Stimulated activated CD8-positive, alpha-beta memory T cell treated with anti-CD3 and anti-CD28 coated beads, Interleukin-4, amount 100 ng/mL, for 1 hour (primary cell): ENCODE measurements at places on chromosomes 7 and 10.

GRCh38 chr10:32070645-32071044, 14.4 kb upstream of the KIF5B start:
- no peak for DNase-seq

GRCh38 chr10:29957907-29958331, 101.5 kb downstream of the JCAD start:
- no peak for DNase-seq

DNA sequence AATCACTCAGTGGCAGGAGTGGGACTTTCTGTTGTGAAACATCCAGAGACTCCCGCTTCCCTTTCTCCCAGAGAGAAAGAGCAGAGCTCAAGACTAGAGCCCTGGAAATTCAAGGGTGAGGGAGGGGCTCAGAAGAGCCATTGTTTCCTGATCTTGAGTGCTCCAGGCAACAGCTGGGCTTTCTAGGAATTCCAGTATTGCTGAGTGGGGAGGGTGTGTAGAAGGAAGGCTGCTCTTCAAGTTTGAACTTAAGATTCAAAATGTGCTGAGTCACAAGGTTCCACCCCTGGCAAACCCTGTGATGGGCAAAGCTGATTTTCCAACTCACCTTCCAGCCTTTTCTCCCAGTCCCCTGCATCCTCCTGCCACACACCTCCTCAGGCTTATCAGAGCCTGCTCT, 42.3 kb upstream of the MSRB2 start:
- DNase-seq = no peak

GRCh38 chr10:129646973-129647372, 179.9 kb downstream of the MGMT start:
- no peak for DNase-seq

DNA sequence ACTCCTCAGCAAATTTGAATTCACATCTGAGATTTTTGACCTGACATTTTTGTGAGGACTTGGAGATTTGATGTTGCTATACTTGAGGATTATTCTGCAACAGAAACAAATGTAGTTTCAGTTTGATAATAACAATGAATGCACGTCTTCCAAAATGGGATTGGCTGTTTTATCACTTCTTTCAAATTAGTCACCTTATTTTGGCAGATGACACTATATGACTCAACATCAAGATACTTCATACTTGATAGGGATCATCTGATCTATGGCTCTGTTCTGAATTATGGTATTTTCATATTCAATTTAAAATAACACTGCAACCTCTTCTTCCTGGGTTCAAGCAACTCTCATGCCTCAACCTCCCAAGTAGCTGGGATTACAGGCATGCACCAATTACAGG, 24.2 kb downstream of the ARL5B start:
- no peak for DNase-seq

- DNase-seq = no peak
These were observed 423.2 kb downstream of the CNTNAP2 start for GRCh38 chr7:146539836-146540235.

- DNase-seq = no peak
These were observed 18.9 kb upstream of the RAMP3 start for GRCh38 chr7:45138433-45139267.

DNA sequence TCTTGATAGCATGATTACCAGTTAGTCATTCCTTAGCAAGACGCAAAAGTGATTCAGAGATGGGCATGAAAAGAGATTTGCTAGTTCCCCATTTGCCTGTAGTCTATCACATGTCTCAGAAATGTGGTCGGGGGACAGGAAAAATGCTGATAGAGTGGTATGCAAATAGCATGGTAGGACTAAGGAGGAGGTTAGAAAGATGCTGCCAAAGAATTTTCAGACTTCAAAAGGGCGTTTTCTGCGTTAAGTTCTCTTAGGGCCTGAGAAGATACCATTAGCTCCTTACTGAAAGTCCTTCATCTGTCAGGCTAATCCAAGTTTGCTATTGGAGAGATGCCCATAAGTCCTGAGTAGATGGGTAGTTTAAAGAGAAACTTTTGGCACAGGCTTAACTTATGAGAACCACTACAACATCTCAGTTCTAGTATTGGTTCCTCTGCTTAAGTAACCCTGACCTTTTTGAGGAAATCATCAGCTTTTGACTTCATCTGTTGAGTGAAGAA, 2.7 kb downstream of the CALD1 start:
- DNase-seq = no peak

GRCh38 chr10:45091968-45092367, 91.2 kb downstream of the ZNF22 start:
- no peak for DNase-seq

DNA sequence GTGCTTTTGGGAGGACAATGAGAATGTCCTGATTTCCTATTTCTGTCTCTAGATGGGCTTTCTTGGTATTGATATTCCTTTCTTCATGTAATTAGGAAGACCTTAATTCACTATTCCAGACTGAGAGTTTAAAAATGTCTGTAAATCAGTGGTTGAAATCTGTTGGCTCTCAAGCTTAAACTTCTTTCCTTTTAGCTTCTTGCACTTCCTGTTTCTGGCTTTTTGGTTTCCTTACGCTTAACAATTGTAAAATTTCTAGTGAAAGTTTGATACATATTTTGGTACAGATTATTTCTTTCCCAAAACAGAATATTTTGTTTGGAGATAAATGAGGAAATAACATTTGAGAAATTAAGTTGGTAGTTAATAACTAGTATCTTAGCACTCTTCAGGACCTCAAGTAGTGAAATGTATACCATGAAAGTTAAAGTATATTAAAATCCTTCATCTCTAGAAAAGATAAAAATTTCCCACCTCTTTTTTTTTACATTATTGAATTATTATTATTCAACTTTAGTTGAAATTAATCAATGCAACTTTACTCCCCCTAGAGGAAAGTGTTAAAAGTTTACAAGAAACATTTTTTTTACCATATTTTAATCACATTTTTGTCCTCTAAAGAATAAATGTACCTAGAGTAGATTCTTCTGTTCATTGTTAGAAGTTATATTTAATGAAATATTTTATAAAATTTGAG, 137.2 kb downstream of the PHTF2 start:
- DNase-seq = no peak

DNA sequence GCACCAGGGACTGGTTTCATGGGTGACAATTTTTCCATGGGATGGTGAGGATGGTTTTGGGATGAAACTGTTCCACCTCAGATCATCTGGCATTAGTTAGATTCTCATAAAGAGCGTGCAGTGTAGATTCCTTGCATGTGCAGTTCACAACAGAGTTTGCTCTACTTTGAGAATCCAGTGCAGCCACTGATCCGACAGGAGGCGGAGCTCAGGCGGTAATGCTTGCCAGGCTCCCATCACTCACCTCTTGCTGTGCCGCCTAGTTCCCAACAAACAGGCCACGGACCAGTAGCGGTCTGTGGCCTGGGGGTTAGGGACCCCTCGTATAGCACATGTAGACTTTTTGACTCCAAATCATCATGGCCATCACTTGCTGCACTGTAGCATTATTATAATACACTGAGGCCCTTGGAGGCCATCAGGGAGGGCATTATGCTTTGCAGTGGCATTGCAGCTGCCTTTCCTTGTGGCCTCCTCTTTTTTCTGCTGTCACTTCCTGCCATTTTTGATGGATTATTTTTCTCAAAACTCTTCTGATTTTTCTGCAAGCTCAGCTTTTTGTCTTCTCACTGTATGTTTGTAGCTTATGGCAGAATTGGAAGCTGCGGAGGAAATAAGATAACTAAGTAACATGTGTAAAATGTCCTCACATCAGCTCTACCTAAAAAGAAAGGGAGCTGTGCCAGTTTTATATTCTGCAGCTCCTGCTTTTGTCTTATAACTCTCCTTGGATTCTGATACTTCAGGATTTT, 18.5 kb downstream of the CSGALNACT2 start:
- no peak for DNase-seq

DNA sequence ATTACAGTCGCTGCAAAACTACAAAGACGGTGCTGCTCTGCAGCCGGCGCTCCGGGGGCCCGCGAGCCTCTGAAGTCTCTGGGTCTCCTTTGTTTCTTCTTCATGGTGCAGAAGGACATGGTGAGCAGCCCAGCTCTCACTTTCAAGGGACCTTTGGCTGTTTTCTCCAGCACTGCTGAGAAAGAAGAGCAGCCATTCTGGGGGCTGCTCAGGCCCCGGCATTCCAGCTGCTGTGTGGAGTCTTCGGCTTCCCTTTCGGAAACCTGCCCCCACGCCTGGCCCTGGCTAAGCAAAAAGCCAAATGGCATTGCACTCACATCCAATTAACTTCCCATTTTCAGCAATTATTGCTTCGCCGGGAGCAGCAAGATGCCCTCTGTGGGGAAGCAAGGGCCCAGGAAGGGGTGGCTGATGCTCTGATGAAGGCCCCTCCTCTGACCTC, 555.7 kb downstream of the PTPRN2 start:
- DNase-seq = no peak

GRCh38 chr10:86950349-86950748, 7.1 kb downstream of the MMRN2 start:
- DNase-seq = no peak

DNA sequence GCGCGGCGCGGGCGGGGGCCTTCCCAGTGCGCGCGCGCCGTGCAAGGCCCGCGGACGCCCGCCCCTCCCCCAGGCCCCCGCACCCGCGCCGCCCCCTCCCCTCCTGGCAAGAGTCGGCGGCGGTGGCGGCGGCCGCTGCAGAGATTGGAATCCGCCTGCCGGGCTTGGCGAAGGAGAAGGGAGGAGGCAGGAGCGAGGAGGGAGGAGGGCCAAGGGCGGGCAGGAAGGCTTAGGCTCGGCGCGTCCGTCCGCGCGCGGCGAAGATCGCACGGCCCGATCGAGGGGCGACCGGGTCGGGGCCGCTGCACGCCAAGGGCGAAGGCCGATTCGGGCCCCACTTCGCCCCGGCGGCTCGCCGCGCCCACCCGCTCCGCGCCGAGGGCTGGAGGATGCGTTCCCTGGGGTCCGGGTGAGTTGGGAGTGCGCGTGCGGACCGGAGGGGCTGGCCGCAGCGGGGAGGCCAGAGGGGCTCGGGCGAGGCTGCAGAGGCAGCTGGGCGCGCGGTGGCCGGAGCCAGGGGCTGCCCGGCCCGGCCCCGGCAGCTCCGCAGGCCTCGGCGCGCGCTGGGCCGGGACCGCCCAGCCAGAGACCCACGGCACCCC, at the start of gene BMPR1A:
Gene BMPR1A, plus strand, starts transcription at position 109 of the 602 bp plus-strand sequence. CDS start 119,400 bp downstream, outside the sequence.
- no peak for DNase-seq

DNA sequence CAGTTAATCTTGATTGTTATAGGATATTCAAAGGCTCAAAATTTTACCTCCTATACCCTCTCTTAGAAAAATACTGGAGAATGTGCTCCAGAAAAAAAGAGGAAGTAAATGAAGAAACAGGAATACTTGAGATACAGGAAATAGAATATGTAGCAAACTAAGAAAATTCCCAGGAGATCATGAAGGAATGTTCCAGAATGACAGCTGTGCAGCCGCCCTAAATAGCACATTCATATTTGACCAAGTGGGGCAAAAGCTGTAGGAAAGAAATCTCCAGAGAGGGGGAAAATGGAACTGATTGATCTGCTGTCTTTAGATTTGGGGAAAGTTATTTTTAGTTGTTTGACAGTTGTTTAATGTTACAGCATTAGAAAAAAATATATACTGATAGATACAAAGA, 46.2 kb upstream of the ZEB1 start:
- DNase-seq = no peak

DNA sequence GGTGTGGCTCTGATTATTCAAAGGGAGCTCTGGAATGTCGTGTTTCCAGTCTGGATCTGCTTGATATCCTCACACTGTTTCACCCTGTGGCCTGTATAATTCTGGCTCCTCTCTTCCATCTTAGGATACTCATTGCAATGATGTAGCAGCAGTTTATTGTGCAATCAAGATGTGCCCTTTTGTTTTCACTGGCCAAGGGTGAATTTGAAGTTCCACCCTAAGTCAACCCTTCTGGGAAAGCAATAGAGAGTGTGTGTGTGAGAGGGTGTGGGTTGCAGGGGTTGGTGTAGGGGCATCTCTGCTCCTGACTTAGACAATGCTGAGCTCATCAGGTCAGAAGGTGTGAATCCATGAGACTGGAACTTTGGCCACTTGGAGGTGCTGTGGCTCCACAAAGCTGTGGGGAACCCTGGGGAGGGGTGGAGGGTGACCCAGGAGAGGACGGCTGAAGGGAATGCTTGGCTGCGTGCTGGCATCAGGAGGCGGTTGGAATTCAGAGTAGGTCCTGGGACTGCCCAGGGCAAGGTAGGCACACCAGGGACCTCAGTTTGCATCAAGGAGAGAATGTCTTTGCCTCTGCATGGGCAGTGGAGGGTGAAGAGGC, 118.0 kb upstream of the PRSS58 start:
- DNase-seq = no peak

DNA sequence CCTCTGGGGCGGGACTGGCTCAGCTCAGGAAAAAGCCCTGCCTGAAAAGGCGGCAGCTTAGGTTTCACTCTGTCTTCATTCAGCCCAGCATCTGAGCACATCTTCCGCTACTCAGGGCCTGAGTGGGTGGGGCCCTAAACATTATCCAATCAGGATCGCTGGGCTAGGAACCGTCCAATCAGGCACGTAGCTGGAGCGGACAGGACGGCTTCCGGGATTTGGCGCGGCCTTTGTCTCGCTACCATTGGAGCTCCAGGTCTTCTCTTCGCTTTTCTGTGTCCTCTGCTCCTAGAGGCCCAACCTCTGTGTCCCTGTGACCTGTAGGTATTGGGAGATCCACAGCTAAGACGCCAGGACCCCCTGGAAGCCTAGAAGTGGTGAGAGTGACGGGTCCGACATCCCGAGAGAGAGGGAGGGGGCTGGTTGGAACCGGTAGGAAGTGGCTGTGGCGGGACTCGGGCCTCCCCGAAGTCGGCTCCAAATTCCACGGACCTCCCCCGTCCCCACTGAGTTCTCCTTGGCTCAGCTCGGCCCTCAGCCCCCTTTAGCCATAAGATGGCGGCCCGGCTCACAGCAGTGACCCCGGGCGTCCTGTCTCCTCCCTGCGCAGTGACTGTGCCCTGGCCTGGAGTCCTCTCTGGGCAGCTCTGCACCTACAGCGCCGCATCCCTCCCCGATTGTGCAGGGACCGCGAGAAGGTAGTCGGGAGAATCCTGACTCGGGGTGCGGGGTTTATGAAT, 99.1 kb downstream of the ZNF680 start:
- no peak for DNase-seq

DNA sequence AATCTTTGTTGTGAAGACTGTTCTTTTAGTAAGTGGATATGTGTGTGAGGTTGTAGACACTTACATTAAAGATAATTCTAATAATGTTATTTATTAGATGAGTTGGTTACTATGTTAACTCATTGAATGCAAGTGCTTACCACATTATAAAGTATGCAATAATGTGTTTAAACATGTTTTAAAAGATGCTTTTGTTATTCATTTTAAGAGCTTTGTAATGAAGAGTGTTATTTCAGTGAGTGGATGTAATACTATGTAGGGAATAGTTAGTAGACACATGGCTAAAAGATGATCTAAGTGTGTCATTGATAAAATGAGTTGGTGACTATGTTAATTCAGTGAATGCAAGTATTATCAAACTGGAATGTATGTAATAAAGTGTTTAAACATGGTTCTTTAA, 70.0 kb upstream of the VOPP1 start:
- no peak for DNase-seq

- DNase-seq = no peak
These were observed 207.0 kb downstream of the MLLT10 start for GRCh38 chr10:21740989-21741388.
